ENCODE measurements at places on chromosomes 6 and 20.

DNA sequence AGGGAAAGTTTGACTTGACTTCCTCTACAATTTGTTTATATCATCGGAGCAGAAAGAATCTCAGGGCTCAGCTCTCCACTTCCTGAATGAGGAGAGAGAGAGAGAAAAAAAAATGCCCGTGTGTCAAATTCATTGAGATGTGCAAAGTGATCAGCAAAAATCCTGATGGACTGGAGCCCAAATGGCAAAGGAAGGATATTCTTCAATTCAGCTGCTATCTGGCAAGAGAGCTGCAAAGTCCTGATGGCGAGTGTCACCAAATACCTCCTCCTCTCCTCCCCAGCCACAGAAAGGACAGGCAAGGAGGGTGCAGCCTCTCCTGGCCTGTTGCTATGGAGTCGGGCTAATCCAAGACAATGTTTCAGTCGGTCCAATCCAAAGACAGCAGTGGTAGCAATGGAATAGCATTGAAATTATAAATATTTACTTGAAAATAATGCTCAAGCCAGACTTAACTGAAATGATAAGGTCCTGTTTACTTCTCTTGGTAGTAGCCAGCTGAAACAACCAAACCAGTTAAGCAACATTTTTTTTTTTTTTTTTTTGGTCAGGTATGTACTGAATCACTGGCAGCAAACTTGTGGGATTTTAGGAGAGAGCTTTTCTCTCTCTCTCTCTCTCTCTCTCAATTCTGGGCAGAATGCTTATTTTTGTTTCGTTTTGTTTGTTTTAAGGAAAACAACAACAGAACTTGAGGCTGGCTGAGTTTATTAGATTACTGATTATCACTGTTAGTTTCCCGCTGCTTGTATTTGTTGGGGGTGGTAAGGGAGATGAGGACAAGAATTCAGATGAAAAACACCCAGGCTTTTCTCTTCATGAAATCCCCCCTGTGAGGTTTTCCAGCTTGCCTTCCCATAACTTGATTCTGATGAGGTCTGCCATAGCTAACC, 204.2 kb downstream of the BCAS1 start:
- no peak for DNase-seq

DNA sequence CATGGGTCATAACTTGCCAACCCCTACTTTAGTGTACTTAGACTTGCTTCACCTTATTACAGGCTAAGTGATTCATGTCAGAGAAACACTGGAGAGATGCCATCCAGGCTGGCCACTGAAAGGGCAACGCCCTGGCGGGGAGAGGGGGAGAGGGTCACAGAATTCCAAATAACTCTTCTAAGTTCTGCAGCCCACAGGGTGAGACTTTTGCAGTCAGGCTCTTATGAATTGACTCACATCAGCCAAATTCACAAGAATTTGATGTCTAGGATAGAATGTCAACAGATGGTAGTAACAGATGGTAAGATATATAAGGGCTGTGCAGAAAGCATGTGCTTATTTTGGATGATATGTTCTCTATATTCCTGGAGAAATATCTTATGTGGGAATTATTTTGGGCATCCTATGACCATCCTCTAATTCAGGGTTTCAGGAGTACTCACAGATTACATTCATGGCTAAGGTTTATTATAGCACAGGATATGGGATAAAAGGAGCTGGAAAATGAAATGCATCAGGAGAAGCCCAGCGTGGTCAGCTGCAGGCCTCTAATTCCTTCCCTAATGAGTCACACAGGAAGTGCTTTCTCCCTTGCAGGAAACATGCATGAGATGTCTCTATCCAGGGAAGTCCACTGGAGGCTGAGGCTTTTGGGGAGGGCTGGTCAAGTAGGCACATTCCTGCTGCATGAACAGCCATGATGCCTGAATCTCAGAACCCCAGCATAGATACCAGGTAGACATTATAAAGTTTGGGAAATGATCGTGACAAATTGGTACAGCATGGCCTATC, 58.7 kb upstream of the RIN2 start:
- no peak for DNase-seq

GRCh38 chr20:6057691-6058090, 3.8 kb upstream of the LRRN4 start:
- no peak for DNase-seq

DNA sequence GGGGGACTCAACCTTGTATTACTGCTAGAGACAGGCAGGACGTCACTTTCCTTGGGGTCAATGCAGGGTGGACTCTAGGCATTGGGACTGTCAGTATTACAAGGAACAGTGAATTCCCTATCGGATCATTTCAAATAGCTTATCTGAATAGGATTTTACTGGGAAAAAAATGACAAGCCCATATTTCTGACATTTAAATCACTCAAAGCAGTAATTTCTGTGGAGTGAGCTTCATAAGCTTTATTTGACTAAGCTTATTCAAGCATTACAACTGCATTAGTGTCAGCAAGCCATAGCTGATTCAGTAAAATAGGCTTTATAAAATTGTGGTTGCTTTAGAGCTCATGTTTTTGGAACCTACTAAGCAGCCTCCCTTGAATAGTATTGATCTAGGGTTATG, 44.3 kb downstream of the TRDN start:
- DNase-seq: no peak

GRCh38 chr6:97816526-97816925, 533.5 kb upstream of the MMS22L start:
- DNase-seq: no peak
